ENCODE measurements at places on chromosomes 13 and 19. TPM values are rescaled to one million over a fixed set of nuclear protein-coding genes. Genes with fewer than 3 reads are reported as not detected.

TNFSF11 gene
- total RNA-seq = not detected

TMEM221 gene
- 0.52 TPM for total RNA-seq

TUBB4A gene
- total RNA-seq = 3.9 TPM

DNA sequence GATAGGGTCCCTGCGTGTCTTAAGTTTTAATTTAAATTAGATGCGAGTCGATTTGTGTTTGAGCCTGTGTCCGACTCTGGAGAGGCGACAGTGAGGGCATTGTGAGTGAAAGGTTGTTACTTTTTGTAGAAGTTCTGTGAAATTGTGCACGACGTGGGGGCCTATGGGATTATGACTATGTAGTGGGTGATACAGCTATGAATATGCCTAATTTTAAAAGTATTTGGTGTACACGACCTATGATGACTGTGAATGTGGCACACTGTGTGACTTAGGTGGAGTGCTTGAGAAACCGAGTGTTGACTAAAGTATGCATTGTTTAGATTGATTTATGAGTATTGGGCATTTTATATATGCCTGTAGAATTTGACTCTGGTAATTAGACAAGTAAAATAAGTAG, 646 bp downstream of the ZNF567 start:
- H3K27me3 ChIP-seq = no peaks in the 10 kb centered on the region
- peak overlapping the region; percentile 91 for H3K4me3 ChIP-seq
- H3K36me3 ChIP-seq = peaks cover 39% of the 10 kb centered on the region

GRCh38 chr13:85982102-85982501, 182.9 kb upstream of the SLITRK6 start:
- H3K27me3 ChIP-seq = no peaks in the 10 kb centered on the region
- no peaks in the 10 kb centered on the region for H3K4me1 ChIP-seq
- no peak overlapping the region for H3K4me3 ChIP-seq

DNA sequence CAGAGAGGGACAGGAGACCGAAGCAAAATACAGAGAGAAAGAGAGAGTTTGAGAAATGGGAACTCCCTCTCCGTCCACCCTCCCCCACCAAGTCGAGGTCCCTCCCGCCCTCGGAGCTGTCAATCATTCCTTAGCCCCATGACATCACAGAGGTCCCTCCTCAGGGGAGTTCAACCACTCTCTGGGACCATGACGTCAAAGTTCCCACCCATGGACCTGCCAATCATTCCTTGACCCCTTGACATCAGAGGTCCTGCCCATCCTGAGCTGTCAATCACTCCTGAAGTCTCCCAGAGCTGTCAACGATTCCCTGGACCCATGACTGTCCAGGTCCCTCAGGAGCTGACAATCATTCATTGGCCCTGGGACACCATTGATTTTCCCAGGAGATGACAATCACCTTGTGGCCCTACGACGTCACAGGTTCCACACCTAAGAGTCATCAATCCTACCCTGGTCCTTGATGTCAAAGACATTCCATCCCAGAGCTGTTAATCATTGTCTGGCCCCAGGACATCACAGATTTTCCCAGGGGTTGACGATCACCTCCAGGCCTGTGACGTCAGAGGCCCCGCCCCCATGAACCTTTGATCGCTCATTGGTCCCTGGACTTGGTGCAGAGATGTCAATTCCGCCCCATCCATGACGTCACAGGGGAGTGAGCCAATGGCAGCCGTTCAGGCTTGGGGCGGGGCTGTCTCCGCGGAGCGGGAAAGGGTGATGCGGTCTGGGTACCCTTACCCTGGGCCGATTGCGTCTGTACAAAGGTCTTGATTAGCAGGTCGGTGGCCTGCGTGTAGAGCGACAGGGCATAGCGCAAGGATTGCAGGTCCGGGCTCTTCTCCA, 61.7 kb downstream of the COLGALT1 start:
- peaks cover 9% of the 10 kb centered on the region for H3K4me1 ChIP-seq
- DNase-seq = no peak

- no peaks in the 10 kb centered on the region for H3K4me1 ChIP-seq
- H3K36me3 ChIP-seq = no peaks in the 10 kb centered on the region
- H3K4me3 ChIP-seq = no peak overlapping the region
These were observed 732.8 kb upstream of the SLC10A2 start for GRCh38 chr13:103799028-103799427.

DNA sequence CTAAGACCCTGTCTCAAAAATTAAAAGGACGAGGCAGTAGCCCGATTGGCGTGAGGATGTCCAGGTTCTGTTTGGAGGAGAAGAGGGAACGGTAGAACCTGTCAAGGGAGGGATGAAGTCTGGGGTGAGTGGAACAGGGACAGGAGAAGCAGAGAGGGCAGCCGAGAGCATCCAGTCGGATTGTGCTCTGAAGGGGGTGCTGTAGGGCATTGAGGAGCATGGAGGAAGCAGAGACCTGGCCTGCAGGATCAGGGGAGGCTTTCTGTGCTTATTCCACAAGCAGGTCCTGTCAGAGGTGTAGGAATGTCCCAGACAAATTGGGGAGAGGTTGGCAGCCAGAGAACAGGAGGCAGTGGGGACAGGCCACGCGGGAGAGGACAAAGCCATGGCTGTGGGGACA, 14.1 kb downstream of the AP2A1 start:
- H3K27me3 ChIP-seq = no peaks in the 10 kb centered on the region
- DNase-seq = no peak
- no peak overlapping the region for H3K4me3 ChIP-seq
- H3K27ac ChIP-seq = no peak overlapping the region

GRCh38 chr19:682678-683320, 6.6 kb downstream of the FSTL3 start:
- DNase-seq = no peak
- H3K27ac ChIP-seq = no peak overlapping the region
- H3K36me3 ChIP-seq = peaks cover 5% of the 10 kb centered on the region
- H3K4me3 ChIP-seq = no peak overlapping the region
- peaks cover 12% of the 10 kb centered on the region for H3K4me1 ChIP-seq

DNA sequence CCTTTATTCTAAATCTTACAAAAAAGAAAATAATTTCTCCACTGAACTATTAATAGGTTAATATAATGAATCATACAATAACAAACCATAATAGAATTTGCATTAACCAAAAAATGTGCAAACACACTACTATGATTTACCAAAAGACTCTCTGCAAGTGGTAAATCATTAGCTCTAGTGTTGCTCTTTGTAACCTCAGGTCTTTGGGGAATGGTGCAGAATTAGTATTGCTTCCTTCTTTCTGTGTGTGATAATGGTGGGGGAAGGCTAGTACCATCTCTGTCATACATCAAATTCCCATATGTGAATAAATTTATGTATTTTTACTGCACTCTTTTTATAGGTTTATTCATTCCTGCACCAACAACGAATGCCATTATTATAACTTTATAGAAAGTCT, 105.1 kb downstream of the COG6 start:
- H3K36me3 ChIP-seq = no peaks in the 10 kb centered on the region
- H3K27me3 ChIP-seq = no peaks in the 10 kb centered on the region
- H3K27ac ChIP-seq = no peak overlapping the region
- peaks cover under 1% of the 10 kb centered on the region for H3K4me1 ChIP-seq
- DNase-seq = no peak

DNA sequence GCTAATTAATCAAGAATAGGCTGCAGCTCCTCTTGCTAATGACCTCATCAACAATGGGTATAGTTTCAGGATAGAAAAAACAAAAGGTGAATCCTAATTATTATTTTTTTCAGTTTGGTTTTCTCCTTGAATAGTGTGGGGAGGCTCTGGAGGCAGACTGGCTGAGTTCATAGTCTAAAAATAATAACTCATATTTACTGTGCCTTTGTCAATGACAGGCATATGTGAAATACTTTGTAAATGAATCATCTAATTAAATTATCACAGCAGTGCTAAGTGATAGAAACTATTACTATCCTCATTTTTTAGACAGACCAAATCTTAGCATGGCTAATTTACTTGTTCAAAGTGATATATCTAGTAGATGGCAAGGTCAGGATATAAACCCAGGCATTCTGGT, 1261.0 kb upstream of the SLC10A2 start:
- H3K4me3 ChIP-seq = no peak overlapping the region
- no peak for DNase-seq

DNA sequence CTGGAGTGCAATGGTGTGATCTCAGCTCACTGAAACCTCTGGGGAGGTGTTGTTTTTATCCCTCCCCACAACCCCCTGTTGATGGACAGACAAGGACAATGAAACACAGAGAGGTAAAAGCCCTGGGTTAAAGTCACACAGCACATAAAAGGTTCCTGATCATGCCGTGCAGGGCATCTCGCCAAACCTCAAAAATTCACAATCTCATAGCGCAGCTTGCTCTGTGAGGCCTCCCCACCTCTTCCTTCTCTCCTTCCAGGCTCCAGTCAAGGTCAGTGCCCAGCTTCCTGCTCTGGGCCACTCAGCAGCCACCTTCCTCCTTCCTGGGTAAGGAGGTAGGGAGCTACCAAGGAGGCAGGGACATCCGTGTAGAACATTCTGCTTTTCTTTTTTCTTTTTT, 2.3 kb downstream of the FUT2 start:
- H3K4me1 ChIP-seq = no peaks in the 10 kb centered on the region
- DNase-seq = no peak
- H3K36me3 ChIP-seq = peaks cover 6% of the 10 kb centered on the region
- no peak overlapping the region for H3K27ac ChIP-seq
- peaks cover 6% of the 10 kb centered on the region for H3K27me3 ChIP-seq
- no peak overlapping the region for H3K4me3 ChIP-seq

DNA sequence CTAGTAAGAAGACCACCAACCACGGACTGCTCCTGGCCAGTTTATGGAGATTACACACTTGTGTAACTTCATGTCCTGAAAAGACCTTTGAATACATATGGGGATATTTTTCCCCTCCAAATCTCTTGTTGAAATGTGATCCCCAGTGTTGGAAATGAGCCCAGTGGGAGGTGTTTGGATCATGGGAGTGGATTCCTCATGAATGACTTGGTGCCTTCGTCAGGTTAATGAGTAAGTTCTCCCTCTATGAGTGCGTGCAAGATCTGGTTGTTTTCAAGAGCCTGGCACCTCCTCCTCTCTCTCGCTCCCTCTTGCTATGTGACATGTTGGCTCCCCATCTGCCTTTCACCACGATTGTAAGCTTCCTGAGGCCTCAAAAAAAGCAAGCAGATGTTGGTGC, 769.0 kb upstream of the SLITRK1 start:
- H3K27ac ChIP-seq = peak overlapping the region; percentile 51
- DNase-seq = peak; percentile 12
- H3K27me3 ChIP-seq = no peaks in the 10 kb centered on the region
- no peaks in the 10 kb centered on the region for H3K4me1 ChIP-seq
- no peak overlapping the region for H3K4me3 ChIP-seq

DNA sequence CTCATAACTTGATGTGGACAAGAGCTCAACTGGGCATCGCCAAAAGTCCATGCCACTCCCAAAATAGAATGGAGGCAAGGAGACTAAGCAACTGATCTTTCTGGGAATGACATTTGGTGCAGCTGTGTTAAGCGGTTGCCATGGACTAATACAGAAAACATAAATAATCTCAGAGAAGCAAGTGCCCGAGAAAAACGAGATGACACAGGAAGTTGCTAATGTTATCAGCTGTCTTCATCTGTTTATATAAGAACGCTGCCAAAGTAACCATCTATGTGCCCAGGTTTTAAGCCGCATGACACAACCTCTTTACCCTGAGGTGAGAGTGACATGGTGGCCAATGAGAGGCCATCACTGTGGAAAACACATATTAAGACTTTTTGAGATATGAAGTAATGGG, 54.9 kb upstream of the SACS start:
- H3K36me3 ChIP-seq = no peaks in the 10 kb centered on the region
- no peak overlapping the region for H3K27ac ChIP-seq
- peak; percentile 17 for DNase-seq

DNA sequence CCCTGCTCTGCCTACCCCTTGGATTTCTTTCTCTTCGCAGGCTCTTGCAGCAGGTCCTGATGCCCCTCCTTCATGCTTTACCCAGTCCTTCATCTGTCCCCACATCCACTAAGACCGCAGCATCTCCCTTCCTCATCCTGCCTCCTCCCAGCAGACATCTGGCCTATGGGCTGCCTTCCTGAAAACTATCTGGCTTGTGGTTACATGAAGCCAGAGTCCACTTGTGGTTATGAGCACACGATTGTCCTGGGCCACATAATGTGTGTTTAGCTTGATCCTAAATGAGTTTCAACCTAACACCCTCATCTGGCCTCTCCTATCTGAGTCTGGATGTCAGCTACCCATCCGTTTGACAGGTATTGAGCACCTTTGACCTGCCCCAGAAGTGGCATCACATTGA, 5.5 kb upstream of the ZNF175 start:
- H3K4me1 ChIP-seq = peaks cover 8% of the 10 kb centered on the region
- DNase-seq = no peak
- H3K36me3 ChIP-seq = no peaks in the 10 kb centered on the region
- H3K27me3 ChIP-seq = peaks cover 16% of the 10 kb centered on the region
- H3K27ac ChIP-seq = no peak overlapping the region

DNA sequence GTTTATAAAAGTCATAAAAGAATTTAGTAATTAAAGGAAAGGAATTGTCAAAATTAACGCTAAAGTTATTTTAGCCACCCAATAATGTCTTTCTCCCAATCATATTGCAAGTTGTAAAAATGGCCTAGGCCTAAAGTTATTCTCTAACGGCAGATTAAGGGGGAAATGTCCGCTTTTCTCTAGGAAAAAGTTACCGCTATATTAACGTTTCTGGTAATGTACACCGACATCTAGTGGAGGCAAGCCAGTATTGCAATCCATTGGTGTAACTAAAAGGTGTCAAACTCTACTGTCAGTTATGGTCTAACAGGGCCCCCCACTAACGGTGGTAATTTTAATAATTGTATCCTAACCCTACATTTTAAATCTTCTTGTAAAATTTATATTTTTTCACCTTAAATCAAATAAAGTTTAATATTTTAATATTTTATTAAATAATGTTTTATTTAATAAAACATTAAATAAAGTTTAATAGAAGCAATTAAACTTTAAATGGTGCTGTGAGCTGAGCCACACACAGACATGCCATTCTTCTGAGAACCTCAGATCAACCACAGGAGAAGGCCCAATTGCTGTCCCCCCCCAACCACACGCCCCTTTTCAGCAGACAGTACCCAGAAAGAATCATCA, 35.9 kb upstream of the ZSCAN5A start:
- no peak overlapping the region for H3K27ac ChIP-seq
- no peaks in the 10 kb centered on the region for H3K36me3 ChIP-seq
- no peak overlapping the region for H3K4me3 ChIP-seq
- peak; percentile 26 for DNase-seq
- H3K27me3 ChIP-seq = no peaks in the 10 kb centered on the region
- no peaks in the 10 kb centered on the region for H3K4me1 ChIP-seq

Measured in heart left ventricle (tissue), 16 donors.